ENCODE measurements at places on chromosomes 3 and 15.
A peak's percentile ranks its signal among the peaks of the same experiment; 100 is the strongest.

- no peak for DNase-seq
These were observed 291.2 kb upstream of the RBMS3 start for GRCh38 chr3:28989646-28990089.

DNA sequence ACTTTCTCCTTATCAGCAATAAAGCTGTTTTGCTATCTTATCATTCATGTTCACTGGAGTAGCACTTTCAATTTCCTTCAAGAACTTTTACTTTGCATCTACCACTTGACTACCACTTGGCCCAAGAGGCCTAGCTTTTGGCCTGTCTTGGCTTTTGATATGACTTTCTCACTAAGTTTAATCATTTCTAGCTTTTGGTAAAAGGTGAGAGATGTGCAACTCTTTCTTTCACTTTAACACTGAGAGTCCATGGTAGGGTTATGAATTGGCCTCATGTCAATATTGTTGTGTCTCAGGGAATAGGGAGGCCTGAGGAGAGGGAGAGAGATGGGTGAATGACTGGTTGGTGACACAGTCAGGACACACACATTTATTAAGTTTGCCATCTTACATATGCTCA, 31.0 kb upstream of the FAM3D start:
- no peak for DNase-seq

- DNase-seq = no peak
These were observed 12.6 kb downstream of the PDHB start for GRCh38 chr3:58421004-58421403.

GRCh38 chr3:164186095-164186494, 892.2 kb downstream of the SI start:
- DNase-seq = no peak

DNA sequence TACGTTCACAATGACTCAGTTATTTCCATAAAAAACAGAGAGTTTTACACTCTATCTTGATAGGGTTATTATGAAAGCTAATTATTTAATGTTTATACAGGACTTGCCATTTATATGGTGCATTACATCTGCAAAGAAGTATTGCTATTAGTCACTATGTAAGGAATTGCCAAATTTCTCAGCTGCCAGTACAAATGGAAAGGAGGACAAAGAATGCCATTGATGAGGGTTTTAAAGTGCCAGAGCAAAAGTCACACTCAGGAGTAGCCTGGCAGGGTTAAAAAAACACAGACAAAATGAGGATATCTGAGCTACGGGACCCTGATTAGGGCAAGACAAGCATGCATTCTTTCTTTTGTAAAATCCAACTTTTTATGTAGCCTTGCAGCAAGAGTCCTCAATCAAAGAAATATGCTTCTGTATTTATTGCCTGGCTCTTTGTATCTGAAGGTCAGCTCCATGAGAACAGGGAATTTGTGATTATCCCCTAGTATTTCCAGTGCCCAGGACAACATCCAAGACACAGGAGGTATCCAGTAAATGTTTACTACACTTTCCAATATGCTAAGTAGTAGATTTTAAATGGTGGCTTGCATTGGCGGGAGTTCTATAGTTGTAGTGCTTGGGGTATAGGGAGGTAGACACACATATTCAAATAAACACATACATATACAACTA, 1013.6 kb downstream of the ROBO1 start:
- no peak for DNase-seq

DNA sequence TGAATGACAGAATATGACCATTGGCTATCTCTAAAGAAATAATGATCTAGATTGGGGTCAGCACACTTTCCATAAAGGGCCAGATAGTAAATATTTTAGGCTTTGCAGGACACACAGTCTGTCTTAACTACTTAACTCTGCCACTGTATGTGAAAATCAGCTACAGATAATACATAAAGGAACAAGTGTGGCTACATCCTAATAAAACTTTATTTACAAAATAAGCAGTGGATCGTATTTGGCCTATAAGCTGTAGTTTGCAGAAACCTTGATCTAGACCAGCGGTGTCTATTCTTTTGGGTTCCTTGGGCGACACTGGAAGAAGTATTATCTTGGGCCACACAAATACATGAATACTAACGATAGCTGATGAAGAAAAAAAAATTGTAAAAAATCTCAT, 27.6 kb downstream of the GSK3B start:
- DNase-seq = no peak

GRCh38 chr3:16048435-16049318, 125.8 kb upstream of the GALNT15 start:
- peak; percentile 80 for DNase-seq

DNA sequence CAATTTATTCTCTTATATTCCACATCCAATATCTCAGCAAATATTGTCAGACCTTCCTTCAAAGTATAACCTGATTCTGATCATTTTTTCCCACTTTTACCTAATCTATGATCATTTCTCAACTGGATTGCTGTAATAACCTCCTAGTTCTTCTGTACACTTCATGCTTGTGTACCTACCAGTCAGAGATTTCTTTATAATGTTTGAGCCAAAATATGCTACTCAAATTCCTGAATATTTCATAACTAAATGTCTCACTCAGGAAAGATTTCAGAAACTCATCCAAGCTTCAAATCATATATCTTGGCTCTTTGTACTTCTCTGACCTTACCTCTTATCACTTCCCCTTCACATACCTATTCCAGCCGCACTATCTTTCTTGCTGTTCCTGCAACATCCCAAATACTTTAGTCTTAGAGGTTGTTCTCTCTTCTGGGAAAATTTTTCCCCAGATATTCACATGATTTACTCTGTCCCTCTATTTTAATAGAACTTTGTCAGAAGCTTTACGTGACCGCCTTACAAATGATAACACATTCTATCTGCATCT, 20.0 kb downstream of the BCHE start:
- no peak for DNase-seq

- no peak for DNase-seq
These were observed 388.4 kb upstream of the NDN start for GRCh38 chr15:24075420-24076089.

- no peak for DNase-seq
These were observed 60.9 kb downstream of the MGLL start for GRCh38 chr3:127761441-127761801.

DNA sequence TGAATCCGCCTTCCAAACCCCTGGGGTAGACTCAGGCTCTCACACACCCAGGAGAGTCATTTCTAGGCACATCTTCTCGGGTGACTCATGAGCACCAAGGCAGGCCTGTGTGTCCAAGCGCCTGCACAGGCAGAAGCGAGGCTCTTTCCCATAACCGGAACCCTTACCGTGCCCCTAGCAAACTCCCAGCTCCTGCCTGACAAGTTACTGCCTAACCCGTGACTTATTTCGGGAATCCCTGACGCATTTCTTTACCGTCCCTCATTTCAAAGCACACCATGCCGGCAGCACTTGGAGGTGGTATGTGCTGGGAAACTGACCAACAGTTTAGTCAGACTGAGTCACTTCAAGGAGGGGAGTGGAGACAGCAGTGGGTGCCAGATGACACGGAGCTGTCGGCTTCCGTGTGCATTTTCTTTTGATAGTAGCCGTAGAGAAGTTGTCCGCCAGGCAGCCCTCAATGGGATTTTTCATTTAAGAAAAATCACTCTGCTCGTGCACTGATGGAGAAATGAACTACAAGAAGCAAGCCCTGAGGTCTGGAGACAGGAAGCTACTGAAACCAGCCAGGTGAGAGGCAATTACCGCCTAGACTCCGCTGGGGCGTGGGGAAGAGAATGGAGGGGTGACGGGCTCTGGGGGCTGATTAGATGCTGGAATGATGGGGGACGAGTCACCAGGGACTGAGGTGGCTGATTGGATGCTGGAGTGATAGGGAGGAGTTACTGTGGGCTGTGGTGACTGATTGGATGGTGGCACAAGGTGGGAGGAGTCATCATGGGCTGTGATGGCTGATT, 17.3 kb upstream of the HRH1 start:
- no peak for DNase-seq

DNA sequence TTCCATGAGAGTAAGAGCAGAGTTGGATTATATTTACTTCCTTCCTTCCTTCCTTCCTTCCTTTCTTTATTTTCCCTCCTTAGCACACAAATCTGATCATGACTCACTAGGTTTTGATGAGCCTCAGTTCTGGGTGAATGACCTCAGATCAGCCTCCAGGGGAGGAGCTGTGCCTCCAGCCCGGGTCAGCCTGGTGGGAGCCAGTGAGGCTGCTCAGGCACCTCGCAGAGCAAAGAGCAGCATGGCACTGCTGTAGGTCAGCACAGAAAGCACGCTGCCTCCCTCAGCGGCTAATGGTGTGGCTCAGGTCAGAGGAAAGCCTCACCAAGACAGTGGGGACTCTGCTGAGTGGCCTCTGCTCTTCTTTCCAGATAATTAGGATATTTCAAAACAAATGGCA, 108.5 kb downstream of the SYNPR start:
- DNase-seq = no peak

- no peak for DNase-seq
These were observed 22.9 kb upstream of the SPESP1 start for GRCh38 chr15:68907396-68907923.

- no peak for DNase-seq
These were observed 72.9 kb upstream of the ATP2C1 start for GRCh38 chr3:130820976-130821375.

DNA sequence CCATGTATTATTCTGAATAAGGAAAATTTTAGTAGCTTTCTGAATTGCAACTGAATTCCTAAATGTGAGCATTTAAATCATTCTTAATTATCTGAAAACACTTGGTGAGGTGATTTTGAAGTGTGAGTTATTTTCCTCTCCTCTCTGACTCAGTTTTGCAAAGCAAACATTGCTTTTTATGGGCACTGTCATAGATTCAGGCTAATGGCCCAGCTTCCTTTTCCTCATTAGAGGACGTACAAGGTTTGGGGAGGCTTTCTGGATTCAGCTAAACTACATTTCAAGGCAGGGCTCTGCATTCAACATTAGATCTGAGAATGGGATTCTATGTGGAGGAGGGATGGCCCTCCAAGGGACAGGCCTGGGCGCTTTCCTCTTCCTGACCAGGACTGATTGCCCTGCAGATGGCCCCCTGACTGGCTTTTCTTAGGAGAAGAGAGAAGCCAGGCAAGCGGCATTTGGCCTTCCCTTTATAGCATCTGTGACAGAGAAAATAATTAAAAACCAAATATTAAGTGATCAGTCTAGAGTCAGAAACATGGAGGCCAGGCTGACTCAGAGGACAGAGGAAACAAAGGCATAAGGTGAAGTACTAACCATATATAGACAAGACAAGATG, 53.0 kb upstream of the STXBP5L start:
- no peak for DNase-seq

DNA sequence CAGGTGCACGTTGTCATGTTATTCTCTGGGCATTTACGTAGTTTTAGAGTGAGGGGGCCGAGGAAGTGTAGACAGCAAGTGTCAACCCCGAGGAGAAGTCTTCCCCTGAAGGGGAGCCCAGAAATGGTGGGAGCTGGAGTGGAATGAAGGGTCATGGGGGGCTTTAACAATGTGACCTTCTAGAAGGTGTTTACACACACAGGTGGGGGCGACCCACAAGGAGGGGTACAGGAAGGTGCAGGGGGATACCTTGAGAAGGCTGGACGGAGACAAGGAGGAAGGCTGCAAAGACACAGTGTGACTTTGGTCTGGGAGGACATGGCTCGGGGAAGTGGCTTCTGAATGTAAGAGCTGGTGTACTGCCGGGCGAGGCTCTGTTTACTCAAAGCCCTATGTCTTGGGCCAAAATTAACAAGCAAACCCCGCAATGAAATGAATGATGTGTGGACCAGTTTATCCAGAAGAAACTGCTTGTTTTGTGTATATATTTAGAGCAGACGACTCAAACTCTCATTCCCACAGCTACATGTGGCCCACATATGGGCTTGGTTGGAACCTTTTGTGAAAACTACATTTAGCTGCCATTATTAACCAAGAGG, 18.7 kb downstream of the TRPM1 start:
- DNase-seq = no peak

DNA sequence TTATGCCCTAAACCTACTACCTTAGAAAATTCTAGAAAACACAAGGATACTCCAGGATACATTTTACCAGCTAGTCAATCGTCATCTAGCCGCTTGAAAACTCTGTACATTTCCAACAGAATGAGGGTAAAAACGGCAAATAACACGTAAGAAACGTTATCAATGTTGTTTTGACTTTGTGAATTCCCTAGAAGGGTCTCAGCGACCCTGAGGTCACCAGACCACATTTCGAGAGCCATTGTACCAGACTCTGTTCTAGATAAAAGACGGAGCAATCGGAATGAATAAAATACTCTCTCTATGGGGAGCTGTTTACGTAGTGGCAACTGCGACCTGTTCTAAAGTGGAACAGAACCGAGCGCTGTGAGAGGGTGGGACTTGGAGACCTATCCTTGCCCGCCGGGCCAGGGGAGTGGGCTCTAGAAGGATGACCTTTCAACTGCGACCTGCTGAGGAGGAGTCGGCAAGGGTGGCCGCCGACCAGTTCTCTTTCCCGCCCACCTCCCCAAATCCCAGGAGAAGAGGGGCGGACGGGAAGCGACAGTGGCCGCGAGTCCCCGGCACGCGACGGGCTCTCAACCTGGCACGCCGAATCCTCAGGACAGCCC, 778 bp upstream of the AP4E1 start:
- DNase-seq = peak; percentile 57

GRCh38 chr15:51724673-51725072, 12.8 kb downstream of the LYSMD2 start:
- DNase-seq = no peak

GRCh38 chr3:47411696-47412452, 31.1 kb downstream of the PTPN23 start:
- DNase-seq = no peak

DNA sequence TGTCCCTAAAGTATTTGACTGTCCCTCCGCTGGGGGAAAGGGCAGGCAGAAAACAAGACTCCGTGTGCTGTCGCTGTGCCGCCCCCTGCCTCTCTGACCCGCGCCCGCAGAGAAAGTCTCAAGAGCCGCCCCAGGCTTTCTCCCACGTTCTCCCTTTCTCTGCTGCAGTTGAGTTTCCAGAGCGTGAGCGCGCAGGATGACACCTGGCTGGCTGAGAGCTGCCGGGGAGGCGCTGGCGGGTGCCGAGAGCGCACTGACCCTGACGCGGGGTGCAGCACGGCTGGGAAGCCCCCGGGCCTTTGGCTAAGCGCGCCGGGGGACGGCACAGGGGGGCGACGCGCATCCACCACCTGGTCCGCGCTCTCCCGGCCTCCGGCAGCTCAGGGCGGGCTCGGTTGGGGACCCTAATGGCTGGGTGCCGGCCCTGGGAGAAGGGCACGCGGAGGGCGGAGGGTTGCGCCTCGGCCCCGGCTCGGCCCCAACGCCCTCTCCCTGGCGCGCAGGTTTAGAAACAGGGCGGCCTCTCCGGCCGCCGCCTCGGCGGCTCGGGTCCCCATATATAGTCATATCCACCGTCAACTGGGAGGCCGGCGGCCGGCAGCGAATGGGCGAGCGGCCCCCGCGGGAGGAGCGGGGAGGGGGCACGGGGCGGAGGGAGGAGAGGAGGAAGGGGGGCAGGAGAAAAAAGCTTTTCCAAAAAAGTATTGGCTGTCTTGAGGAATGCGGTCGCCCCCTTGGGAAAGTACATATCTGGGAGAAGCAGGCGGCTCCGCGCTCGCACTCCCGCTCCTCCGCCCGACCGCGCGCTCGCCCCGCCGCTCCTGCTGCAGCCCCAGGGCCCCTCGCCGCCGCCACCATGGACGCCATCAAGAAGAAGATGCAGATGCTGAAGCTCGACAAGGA, at the start of gene TPM1:
TSS of gene TPM1 (plus strand) at position 774 of the 903 bp plus-strand sequence. CDS start at position 857, 83 bp downstream.
- DNase-seq = peak; percentile 75

- DNase-seq = no peak
These were observed 173.6 kb upstream of the PROK2 start for GRCh38 chr3:71958533-71958932.

All from GM13977 (cell line).